ENCODE measurements at places on chromosomes 6 and 20.

DNA sequence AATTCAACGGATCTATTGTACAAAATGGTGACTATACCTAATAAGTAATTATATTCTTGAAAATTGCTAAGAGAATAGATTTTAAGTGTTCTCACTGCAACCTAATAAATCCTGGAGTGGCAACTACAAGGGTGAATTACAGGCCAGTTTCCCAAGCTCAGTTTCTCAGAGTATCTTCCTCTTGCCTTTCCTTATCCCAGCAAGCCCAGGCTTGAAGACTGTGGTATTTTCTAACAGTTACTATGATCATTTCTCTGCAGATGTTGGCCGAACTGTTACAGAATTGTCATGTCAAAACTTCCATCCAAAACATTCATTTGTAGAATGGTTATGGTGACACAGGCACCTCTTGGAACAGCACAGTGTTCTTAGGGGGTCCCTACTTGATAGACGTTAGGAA, 138.1 kb upstream of the PTCHD4 start:
- no peak for DNase-seq

- no peak for DNase-seq
These were observed 7.2 kb downstream of the PI16 start for GRCh38 chr6:36961441-36962435.

GRCh38 chr6:153790876-153791473, 248.1 kb upstream of the OPRM1 start:
- DNase-seq, result no peak

- DNase-seq, result no peak
These were observed at the start of gene MAFB for GRCh38 chr20:40689100-40689942. Gene MAFB (minus strand): TSS chr20:40689236. CDS start chr20:40688850, 386 bp downstream.

DNA sequence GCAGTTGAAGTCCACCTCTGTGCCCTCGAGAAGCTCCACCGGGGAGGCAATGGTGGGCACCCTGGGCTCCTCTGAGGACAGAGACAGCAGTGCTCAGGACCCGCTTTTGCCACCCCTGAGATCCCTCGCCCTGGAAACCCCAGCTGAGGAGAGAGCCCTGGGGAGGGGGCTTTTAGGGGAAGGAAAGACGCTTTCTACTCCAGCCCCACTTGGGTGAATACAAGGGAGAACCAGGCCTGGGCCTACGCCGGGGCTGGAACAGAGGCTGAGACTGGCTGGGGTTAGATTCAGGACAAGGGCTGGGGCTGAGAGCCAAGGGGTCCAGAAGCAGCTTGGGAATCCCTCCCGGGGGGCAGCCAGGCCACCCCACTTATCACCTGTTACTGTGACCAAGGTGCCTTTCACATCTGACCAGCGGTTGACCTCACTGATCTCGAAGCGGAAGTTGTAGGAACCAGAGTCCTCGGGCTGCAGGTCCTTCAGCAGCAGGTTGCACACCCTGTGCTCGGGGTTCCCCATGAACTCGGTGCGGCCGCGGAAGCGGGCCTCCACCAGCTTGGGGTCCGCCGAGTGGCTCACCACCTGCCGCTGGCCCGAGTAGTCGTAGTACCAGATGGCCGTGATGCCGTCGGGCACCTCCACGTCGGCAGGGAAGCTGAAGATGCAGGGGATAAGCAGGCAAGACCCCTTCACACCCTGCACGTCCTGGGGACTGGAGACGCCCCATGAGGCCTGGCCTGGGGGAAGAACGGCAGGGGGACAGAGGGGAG, 6.2 kb downstream of the SIGLEC1 start:
- no peak for DNase-seq

- no peak for DNase-seq
These were observed 30.2 kb upstream of the AAR2 start for GRCh38 chr20:36206068-36206467.

- DNase-seq, result peak; percentile 88
These were observed 268.0 kb upstream of the RNF217 start for GRCh38 chr6:124694139-124694705.

DNA sequence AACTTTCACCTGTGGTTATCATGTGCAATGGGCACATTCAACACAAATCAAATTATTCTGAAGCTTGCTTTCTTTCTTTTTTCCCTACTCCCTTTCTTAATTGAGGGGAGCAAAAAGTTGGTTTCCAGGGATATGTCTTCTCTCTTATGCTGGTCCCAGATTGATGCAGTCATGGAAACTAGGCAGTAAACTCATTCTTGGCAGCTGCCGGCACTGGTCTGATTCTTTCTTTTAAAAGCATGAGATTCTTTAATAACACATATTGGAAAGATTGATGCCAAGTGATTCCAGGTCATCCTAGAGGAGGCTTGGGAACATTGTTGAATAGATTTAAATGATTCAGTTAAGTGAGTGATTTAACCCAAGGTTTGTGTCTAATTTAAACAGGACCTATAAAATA, 29.0 kb downstream of the PTPRA start:
- DNase-seq, result no peak

DNA sequence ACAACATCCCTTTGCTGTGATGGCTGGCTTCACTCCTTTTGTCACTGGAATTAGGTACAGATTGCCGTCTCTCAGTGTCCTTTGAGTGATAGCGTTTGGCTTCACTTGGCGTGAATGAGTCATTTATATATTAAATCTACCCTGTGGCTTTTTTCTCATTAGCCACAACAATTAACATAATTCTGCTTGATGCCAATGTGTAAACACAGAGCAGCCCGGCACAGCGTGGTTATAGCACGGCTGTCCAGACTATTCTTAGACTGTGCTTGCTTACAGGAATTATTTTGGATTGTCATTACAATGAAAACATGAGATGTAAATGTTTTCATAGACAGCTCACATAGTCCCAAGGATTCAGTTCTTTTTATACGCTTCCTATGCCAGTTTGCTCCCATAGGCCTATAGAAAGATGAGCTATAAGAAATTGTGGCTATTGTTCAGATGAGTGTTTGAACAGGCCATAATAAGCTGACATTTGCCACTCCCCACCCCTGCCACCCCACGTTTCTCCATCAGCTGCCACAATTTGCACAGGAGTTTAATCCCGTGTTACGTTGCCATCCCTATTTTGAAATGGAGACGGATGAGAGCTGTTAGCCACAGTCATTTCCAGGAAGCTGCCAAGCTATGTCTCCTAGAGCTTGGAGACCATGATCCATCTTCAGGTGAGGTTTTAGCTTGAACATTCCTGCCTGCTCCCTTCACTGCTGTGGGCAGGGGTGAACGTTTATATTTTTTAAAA, 65.9 kb downstream of the PPP1R14C start:
- peak; percentile 92 for DNase-seq

DNA sequence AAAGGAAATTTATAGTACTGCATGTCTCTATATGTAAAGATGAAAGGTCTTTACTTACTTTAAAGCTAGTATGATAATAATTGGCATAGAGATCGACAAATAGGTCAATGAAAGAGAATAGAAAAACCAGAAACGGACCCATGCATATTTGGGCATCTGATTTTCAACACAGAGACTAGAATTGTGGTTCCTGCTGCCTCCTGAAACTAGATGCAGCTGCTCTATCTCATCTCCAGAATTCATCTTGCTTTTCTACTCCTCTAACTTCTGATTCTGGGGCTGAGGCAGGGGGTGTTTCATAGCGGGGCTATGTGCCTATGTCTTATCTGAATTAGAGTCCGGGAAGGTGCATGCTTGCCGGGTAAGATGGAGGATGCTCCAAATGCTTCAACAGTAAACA, 105.9 kb downstream of the ADTRP start:
- DNase-seq, result no peak

DNA sequence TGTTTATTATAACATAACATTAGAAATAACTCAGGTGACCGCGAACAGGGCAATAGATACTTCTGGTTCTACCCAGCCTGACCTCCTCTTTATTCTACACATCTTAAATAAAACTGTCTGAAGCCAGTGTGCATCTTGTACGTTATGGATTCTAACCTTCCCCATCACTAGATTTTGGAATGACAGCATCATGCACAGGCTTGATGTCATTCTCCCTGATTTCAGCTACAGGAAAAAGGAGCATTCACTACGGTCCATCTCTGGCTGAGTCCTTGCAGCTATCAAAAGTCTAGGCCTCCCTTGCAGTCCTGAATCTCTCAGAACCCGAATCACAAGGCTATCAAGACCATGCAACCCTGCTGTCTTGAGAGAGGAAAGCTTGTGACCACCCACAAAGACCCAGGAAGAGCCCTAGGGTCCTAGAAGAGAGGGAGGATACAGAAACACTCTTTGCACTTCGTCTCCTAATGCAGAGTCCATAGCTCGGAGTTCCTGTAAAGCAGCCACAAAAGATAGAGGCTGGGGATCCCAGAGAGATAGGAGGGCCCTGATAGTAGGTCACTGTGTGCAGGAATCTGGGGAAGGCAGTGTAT, 845 bp downstream of the HLA-DPA1 start:
- no peak for DNase-seq

GRCh38 chr20:60507087-60507694, 549.0 kb downstream of the CDH26 start:
- DNase-seq, result no peak

GRCh38 chr20:4020256-4020655, 4.9 kb upstream of the RNF24 start:
- DNase-seq, result no peak

- DNase-seq, result no peak
These were observed 1.4 kb upstream of the DAAM2 start for GRCh38 chr6:39790772-39791171.

DNA sequence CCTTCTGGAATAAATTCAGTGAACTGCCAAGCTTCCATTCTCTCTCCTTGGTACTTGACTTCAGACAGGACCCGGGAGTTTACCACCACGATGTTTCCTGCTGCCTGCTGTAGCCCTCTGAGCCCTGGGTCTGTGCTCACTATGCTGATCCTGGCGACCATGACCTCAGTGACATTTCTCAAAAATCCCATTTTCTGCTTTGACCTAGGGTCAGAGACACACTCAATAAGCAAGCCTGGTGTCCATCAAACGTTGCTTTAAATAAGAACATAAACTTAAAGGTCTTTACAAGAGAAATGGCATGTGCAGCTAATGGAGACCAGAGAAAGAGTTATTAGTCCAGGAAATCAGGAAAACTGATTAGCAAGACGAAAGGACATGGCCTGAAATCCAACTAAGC, 509.7 kb upstream of the SULF2 start:
- DNase-seq, result no peak

DNA sequence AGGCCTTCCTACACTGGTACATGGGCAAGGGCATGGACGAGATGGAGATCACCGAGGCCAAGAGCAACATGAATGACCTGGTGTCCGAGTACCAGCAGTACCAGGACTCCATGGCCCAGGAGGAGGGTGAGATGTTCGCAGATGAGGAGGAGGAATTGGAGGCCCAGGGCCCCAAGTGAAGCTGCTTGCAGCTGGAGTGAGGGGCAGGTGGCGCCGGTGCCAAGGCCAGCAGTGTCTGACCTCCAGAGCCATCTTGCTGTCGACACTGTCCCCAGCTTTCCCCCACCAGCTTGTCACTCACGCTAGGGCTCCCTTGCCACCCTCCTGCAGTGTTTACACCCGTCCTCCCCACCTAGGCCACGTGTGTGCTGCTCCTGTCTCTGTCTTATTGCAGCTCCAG, 12.2 kb downstream of the GABRR2 start:
- no peak for DNase-seq

GRCh38 chr6:10300071-10300470, 114.8 kb downstream of the TFAP2A start:
- DNase-seq, result no peak

GRCh38 chr6:1763404-1763803, 153.7 kb downstream of the FOXC1 start:
- no peak for DNase-seq

GRCh38 chr20:10502098-10502526, 67.0 kb downstream of the SLX4IP start:
- DNase-seq, result no peak

DNA sequence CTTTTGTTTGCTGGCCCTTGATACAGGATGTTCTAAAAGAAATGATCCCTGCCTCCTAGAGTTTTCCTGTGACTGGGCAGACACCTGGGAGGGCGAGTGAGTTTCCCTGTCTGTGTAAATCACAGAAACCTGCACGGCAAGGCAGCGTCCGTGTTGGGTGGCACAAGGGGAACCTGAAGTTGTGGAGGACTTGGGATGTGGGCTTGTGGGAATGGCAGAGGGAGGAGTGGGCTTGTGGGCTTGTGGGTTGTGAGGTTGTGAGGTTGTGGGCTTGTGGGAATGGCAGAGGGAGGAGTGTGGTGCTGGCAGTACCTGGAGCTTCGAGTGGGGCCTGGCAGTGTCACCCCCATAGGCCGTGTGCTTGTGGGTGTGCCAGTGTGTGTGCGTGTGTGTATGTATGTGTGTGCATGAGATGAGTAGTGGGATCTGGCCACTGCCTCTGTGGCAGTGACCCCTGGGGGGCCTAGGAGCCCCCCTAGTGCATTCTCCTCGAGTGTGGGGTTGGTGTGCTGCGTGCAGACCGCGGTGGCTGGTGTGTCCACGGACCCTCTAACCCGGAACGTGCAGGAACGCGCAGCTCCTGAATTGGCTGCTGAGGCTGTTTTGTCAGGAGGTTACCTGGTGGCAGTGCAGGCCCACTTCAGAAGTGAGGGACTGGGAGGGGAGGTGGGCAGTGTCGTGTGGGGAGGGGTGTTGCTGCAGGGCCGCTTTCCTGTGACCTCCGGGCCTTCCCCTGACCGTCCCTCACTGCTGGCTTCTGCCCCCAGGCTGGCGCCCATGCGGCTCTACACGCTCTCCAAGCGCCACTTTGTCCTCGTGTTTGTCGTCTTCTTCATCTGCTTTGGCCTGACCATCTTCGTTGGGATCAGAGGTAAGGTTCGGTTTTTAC, 13.0 kb downstream of the TMEM181 start:
- no peak for DNase-seq

GRCh38 chr20:18628330-18628920, 40.6 kb downstream of the DTD1 start:
- peak; percentile 2 for DNase-seq

GRCh38 chr20:38893565-38894090, 32.6 kb upstream of the FAM83D start:
- peak; percentile 33 for DNase-seq

DNA sequence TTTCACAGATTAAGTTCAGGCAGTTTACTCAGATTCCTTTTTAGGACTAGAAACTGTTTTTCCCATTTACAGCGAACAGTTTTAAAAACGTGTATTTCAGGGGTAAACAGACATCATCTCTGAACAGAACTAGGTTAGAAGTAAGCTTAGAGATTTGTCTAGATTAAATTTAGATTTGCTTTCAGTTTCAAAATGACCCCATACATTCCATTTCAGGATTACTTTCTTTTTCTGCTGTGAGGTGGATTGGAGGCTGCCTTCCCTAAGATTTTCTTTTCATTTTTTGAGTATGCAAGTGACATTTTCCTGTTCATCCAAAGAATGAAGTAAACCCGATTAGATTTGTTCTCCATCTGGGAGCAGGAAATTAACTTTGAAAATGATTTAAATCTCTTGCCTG, 747.2 kb downstream of the KHDRBS2 start:
- DNase-seq, result no peak

GRCh38 chr6:43849844-43850243, 79.8 kb downstream of the VEGFA start:
- no peak for DNase-seq

- no peak for DNase-seq
These were observed 93.0 kb downstream of the ANKRD6 start for GRCh38 chr6:89525786-89526562.

Data from SHP77 (cell line).